HepG2 (cell line): ENCODE measurements at places on chromosomes 6 and 20. TPM values are rescaled to one million over a fixed set of nuclear protein-coding genes. Genes with fewer than 3 reads are reported as not detected.

Gene CCR6
- total RNA-seq, result 4.2 and 4.5 TPM in 2 replicates

Gene NKX2-4
- total RNA-seq, result not detected in 2 replicates

Gene ULBP1
- 0.04 TPM in 1 of 2 replicates, not detected in the other for total RNA-seq

Gene PROCR
- total RNA-seq, result 0.63 and 1.4 TPM in 2 replicates

Gene SPATS1
- not detected in 2 replicates for total RNA-seq

Gene FAM83B
- total RNA-seq, result not detected in 2 replicates

Gene LAMP5
- not detected in 2 replicates for total RNA-seq

Gene SIRPA
- total RNA-seq, result 13.1 and 17.6 TPM in 2 replicates

Gene NKAPL
- total RNA-seq, result not detected in 2 replicates

Gene GGTLC1
- total RNA-seq, result not detected in 2 replicates

- no peak for DNase-seq
These were observed 9.9 kb downstream of the E2F3 start for GRCh38 chr6:20411544-20411943.

DNA sequence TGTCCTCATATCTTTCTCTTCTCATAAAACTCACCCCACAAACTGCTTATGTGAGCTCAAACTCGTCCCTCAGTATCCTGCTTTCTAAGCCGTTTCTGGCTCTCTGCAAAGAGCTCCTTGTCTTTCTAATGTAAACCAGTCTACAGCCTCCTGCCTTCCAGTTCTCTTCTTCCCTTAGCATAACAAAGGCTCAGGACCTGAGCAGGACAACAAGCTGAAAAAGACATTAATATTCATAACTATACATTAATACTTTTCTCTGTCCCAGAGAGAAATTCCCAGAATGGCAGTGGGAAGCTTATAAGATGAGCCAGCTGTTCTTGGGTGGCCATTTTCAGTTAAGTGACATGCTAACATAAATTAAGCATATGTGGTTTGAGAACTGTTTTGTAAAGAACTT is 207.0 kb upstream of the TCF21 start:
- no peak for DNase-seq

- no peak for DNase-seq
These were observed 172.3 kb upstream of the HDDC2 start for GRCh38 chr6:125474061-125474460.

DNA sequence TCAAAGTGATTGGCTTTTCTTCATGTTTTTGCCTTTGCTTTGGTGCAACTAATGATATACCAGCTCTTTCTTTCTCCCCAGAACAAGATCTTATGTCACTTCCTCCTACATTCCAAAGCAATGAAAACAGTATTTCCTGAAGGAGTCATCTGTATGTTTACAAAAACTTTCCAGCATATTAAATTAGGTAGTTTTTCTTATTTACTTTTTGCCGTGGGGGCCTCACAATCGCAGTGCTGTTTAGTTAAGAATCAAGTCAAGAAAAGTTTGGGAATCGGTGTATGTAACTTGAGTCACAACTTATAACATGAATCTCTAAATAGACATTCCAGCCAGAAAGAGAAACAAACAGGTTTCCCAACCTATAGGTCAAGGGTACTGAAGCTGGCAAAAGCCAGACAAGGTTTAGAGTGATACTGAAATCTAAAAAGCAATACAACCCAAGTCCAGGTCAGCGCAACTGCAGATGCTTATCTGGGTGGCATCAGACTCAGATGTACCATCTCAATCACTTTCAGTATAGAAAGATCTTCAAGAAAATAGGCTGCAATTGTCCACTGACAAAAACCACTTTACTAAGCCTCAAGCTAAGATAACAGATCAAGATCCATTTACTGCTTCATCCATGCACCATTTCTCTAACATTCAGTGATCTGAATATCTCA is 63.6 kb downstream of the IPCEF1 start:
- DNase-seq, result no peak

DNA sequence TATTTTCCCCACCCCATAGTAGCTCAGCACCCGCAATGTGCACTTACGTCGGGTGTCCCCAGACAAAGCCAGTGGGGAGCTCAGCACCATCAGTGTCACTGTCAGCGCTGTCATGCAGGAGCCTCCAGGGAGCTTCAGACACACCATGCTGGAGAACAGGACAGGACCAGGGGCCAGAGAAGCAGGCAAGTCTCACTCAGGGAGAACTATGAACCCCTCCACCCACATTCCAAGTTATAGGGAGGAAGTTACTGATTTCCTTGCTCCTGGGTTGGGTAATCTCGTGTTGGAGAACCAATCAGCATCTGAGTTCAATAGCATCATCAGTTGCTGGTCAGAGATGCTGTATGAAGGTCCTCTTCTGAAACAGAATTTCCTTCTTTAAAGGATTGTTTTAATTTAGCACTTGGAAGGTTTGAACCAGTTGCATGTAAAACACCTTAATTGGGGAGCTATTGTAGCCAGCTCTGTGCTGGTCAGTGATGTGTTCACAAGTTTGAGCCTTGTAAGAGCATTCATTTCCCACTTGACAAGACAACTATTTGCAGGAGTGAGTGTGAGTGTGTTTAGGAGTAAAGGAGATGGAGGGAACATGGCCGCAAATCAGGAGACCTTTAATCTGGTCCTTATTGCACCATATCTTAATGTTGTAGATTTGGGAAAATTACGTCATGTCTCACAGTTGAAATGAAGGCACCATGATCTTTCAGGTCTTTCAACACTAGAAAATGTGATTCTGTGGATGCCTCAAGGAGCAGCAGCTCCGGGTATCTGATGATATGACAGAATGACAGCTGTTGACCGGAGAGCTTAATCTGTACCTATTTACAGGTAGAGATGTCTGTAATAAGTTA is at the start of gene HLA-DRB1:
HLA-DRB1 (minus strand) TSS at position 253 of the 854 bp plus-strand sequence; CDS start at position 147, 106 bp downstream.
- peak; percentile 41 for DNase-seq

- peak; percentile 93 for DNase-seq
These were observed 141.6 kb upstream of the EYA4 start for GRCh38 chr6:133099573-133099972.

GRCh38 chr6:119736296-119737021 is 386.9 kb upstream of the MAN1A1 start:
- no peak for DNase-seq

GRCh38 chr6:127515234-127515793 is 3.8 kb downstream of the MTCL3 start:
- no peak for DNase-seq

GRCh38 chr6:4776493-4777393 is 539 bp downstream of the CDYL start:
- peak; percentile 22 for DNase-seq

- DNase-seq, result no peak
These were observed 27.6 kb downstream of the SYNJ2 start for GRCh38 chr6:158009114-158009891.

DNA sequence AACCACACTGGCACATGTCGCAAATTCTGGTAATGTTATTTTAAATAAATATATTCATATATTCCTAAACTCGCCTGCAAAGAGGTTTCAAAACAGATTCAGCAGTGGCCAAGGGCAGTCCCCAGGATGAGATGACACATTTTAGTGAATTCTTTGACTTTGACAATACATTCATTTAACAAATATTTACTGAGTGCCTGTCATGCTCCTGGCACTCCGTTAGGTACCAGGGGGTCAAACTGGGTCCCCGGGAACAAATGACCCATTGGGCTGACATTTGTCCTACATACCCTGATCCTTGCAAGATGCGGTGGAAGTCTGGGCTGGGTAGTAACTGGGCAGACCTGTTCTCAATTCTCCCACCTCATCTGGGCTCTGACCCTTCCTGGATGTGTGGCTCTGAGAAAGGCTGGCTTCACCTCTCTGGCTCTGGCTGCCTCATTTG is 74.9 kb downstream of the FYN start:
- DNase-seq, result peak; percentile 69

GRCh38 chr6:79557673-79558467 is 20.6 kb upstream of the LCA5 start:
- DNase-seq, result peak; percentile 85

GRCh38 chr20:61521687-61522420 is 269.8 kb downstream of the CDH4 start:
- DNase-seq, result no peak

- no peak for DNase-seq
These were observed 63.7 kb downstream of the LYRM4 start for GRCh38 chr6:5197084-5197483.

DNA sequence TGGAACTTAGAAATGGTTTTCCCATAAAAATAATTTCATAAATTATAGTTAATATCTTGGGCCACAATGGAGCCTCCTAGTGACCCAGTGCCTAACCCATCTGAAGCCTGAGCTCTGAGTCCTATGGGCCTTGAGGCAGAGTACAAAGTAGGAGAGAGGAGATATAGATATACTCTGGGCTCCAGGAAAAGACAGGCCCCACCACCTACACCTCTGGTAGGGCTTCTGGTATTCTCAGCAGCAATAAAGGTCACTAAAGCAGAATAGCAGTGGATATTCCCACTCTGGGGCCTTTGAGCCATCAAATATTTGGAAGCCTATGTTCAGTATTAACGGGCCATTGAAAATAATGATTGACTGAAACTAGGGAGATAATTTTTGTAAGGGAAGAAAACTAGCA is 24.1 kb downstream of the CYP39A1 start:
- DNase-seq, result no peak

DNA sequence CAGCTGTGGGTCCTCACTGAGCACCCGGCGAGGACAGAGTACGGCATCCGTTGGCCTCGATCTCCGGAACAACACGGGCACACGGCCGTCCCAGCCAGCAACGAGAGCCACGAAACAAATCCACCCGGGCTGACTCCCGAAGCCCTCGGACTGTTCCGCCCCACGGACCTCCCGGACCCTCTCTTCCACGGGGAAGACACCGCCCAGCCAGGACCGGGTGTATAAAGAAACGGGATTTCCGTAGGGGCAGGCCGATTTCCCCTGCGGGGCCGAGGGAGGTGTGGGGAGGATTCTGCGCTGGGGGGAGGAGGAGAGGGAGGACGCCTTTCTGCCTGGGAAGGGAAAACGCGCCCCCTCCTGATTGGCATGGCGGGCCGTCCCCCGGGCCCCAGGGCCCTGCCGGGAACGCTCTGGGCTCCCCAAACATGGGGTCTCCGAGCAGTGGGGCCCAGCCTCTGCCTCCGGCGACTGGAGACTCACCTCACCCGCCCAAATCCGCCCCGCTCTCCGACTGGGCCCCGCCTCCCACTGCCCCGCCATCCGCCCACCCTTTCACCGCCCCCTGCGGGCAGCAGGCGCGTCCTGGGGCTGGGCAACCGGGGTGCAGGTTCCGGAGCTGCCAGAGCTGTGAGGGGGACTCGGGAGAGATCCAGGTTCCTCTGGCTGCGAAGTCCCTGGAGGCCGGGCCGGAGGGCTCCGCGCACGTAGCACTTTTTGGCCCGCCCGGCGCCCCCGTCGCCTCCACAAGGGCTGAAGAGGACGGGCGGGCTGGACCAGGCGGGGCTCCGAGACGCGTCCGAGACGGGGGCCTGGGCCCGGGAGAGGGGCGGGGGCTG is 679 bp upstream of the PPDPF start:
- DNase-seq, result no peak

- peak; percentile 87 for DNase-seq
These were observed 4.4 kb upstream of the RPS21 start for GRCh38 chr20:62382306-62383198.

DNA sequence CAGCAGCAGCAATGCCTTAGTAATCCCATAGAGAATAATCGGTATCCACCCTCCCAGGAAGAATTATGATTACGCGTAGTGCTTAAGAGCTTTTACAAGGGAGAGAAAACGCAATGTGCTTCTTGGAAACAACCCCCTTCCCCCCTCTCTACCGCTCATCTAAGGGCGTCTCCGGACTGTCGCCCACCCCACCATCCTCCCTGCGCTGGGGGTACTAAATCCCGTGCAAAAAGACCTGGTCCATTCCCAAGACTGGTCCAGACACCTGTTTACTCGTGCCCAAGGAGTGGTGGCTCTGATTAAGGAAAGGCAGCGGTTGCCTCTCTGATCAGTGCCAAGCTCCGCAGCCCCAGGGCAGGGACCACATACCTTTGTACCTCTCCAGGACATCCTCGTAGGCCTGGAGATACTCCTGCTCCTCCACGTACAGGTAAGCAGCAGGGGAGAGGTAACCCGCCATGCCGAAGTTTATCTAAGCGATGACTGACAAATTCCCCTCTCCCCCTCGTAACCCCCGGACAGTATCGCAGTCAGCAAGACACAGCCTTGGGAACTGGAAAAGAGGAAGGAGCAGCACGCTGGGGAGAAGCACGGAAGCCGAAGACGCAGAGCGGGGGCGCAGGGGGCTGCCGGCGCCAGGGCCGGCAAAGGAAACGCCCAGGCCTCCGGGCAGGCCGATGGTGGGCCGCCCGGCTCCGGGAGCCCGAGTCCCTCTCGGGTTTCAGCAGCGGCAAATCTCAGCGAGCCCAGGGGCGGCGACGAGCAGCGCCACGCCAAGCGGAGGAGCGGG is 112.0 kb upstream of the BEND6 start:
- no peak for DNase-seq

DNA sequence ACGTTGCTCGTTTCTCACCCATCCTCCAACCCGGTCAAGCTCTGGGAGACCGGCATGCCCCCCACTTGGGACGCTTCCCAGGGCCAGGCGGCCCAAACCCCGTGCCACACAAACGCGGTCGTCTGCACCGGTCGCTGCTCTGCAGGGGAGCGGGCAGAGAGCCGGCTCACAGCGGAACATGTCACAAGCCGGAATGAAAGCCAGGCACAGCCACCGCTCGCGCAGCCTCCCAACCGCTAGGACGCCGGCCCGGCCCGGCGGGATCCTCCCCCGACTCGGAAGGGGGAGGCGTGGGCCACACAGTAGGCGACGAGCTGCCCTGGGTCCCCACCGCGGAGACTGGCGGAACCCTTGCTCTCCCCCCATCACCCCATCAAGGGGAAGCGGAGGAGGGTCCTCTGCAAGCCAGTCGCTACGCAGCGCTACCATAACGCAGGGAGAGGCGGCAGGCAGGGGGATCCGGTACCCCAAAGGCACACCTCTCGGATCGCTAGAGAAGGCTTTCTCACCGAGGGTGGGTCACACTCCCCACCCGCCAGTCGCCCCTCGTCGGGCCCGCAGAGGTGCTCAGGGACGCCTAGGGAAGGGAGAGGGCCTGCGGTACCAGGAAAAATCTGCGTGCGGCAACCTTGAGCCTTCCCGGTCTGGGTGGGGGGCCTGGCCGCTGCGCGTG is 768.4 kb upstream of the DEFB115 start:
- no peak for DNase-seq

GRCh38 chr6:24667378-24667803 is 514 bp downstream of the ACOT13 start:
- peak; percentile 54 for DNase-seq

DNA sequence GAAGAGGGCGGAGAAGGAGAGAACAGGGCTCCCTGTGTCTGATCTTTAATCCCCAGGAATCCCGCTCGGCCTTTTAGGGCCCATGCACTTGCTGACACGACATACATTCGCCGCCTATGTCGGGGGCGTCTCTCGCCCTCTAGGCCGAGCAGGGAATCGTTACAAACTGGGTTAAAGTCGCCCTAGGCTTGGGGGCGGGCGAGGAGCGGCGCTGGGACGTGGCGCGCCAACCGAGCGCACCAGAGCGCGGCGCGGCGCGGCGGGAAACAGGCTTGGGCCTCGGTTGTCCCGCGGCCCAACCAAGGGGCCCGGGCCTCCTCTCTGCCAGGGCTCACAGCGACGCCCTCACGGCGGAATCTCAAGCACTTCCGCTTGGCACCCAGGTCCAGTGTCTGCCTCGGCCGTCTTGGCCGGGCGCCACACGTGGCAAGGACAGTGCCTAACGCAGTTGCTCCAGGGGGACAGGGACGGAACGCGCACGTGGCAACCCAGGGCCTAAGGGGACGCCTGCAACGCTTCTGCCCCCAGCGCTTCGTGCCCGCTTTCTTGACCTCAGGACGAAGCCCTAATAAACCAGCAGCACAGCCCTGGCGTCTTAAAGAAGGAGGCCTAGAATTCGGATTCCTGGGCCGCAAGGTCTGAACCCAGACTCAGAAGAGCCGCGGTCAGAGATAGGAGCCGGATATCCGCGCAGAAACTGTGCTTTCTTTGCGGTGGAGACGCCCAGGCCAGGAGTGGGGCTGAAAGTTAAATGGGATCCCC is 71.5 kb downstream of the NCR2 start:
- DNase-seq, result no peak
